ENCODE measurements at places on chromosomes 5 and 9.

- no peak overlapping the region for H3K27ac ChIP-seq
- H3K27me3 ChIP-seq = no peaks in the 10 kb centered on the region
- DNase-seq = no peak
Observed at GRCh38 chr9:38208206-38208901, 139.3 kb upstream of the SHB start.

DNA sequence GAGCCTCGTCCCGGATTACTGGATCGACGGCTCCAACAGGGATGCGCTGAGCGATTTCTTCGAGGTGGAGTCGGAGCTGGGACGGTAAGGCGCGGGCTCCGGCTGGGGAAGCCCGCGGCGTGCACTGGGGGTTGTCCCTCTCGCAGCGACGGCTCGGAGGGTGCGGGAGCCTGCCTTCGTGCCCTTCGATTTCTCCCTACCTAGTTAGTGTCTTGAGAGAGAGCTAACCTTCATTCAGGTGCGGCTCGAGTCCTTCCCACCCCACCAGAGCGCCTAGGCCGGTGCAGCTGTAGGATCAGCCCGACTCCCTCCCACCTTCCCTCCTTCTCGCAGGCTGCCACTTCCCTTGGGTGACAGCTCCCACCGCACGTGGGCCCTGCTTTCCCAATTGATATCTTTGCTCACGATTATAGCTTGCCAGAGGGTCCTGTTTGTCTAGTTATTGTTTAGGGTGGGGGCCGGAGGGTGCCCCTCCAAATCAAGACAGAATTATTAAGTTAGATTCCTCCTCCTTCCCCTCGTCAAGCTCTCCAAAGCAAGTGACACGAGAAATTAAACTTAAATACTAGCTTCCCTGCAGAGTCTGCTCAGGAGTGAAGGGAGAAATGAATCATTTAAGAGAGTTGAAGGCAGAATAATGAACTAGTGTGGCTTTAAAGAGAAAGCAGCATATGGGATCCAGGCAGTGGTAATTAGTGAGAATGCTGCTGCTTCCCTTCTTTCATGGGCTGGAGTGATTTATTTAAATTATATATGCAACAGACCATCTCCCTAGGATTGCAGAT, 569 bp downstream of the CAMK4 start:
- H3K27me3 ChIP-seq = peaks cover 62% of the 10 kb centered on the region
- no peak overlapping the region for H3K27ac ChIP-seq
- peaks cover 12% of the 10 kb centered on the region for H3K4me1 ChIP-seq
- no peak for DNase-seq
- H3K36me3 ChIP-seq = no peaks in the 10 kb centered on the region
- peak overlapping the region; percentile 69 for H3K4me3 ChIP-seq

GRCh38 chr5:68547056-68547455, 331.5 kb downstream of the PIK3R1 start:
- no peaks in the 10 kb centered on the region for H3K36me3 ChIP-seq
- no peak for DNase-seq
- no peaks in the 10 kb centered on the region for H3K4me1 ChIP-seq
- no peak overlapping the region for H3K27ac ChIP-seq
- H3K27me3 ChIP-seq = no peaks in the 10 kb centered on the region

DNA sequence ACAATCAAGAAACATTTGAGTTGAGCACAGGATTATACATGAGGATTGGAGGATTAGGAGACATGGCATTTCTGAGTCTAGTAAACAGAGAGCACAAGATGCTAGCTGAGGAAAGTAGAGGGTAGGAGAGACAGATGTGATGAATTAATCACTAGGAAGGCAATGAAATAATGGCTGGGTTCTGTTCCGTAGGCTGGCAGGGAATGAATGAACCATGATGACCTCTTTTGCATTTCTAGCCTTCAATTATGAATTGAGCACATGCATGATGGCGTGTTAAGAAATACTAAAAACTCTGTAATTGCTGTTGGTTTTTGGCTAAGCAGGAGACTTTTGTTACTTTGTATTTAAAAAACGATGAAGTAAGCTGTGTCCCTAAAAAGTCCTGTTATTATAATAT, 420.0 kb upstream of the TLE4 start:
- DNase-seq = no peak
- H3K27ac ChIP-seq = no peak overlapping the region
- H3K27me3 ChIP-seq = no peaks in the 10 kb centered on the region
- no peaks in the 10 kb centered on the region for H3K4me1 ChIP-seq

DNA sequence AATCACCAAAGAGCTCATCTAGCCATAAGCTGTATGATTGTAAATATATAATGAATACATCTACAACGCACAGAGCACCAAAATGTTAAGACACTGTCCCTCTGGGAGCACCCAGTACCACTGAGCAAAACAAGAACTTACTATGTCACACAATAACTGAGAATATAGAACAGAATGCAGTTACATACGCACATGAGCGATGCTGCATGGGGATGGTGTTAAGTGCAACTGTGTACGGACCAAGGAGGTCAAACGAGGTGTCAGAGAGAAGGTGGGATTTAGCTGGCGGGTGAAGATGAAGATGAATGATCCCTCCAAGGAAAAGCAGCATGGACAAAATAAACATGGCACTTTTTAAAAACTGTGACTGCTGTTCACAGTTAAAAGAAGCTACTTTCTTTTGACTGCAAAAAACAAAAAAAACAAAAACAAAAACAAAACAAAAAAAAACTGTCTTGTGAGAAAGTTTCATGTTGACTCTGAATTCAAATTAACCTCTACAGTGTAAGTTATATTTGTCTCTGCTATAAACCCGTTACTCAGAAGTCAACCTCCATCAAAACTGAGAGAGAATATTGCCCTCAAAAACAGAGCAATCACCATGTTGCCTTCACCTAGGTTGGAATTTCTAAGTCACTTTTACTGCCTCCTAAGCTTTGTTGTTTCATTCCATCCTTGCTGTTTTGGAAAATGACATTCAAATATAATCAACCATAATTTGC, 169.6 kb upstream of the GNA14 start:
- no peak for DNase-seq
- peaks cover 5% of the 10 kb centered on the region for H3K36me3 ChIP-seq
- peaks cover 7% of the 10 kb centered on the region for H3K4me1 ChIP-seq
- H3K4me3 ChIP-seq = no peak overlapping the region
- no peaks in the 10 kb centered on the region for H3K27me3 ChIP-seq

DNA sequence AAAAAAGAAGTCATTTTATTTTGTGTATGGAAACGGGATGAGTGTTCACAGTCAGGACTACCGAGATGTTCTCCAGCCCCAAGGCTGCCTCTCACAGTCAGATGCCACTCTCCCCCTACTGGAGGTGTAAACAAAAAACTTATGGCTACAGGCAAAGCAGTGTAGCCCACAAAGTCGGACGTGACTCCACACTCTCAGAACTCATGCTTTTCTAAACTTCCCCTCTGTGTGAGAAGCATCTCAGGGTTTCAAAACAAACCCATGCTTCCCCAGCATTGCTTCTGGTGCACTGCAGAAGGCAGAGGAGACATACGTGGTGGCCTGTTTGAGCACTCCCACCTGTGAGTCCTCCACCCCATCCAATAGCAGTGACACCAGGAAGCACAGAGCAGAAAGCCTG, 580.3 kb downstream of the BNC2 start:
- no peaks in the 10 kb centered on the region for H3K36me3 ChIP-seq
- no peak overlapping the region for H3K4me3 ChIP-seq
- no peaks in the 10 kb centered on the region for H3K27me3 ChIP-seq
- DNase-seq = no peak

GRCh38 chr9:126704892-126705766, 91.4 kb downstream of the LMX1B start:
- no peak overlapping the region for H3K27ac ChIP-seq
- H3K4me1 ChIP-seq = peaks cover 13% of the 10 kb centered on the region
- H3K27me3 ChIP-seq = no peaks in the 10 kb centered on the region
- peak; percentile 83 for DNase-seq
- peak overlapping the region; percentile 26 for H3K4me3 ChIP-seq

GRCh38 chr9:131420980-131421624, 27.2 kb downstream of the PRRC2B start:
- no peaks in the 10 kb centered on the region for H3K36me3 ChIP-seq
- H3K4me3 ChIP-seq = no peak overlapping the region
- no peaks in the 10 kb centered on the region for H3K27me3 ChIP-seq
- H3K27ac ChIP-seq = no peak overlapping the region

Measured in common myeloid progenitor, CD34-positive (primary cell).